ENCODE measurements at places on chromosomes 7 and 10.

DNA sequence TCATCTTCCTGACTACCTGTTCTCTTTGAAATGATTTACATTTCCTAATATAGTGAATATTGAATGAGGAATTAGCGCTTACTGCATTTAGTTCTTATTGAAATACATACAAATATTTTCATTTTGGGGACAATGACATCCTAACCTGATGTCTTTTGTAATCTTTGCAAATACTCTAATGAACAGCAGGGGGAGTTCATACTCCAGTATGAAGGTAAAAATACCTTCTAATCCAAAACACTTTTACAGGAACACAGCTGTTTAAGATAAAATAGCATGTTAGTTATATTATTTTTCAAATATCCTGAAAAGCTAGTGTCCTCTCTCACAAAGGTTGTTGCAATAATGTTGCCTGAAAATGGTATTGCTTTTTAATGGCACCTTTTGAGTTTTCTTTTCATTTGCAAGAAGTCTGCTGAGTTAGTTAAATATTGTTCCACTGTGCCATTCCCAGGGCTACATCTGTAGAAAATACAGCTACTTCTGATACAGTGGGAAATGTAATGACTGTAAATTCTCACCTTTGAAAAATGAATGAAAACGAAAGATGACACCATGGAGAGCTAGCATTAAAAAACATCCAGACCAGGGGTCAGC lies 400.0 kb downstream of the PHF14 start:
- DNase-seq, result no peak

GRCh38 chr7:156892081-156892800 lies 742 bp downstream of the LMBR1 start:
- peak; percentile 76 for DNase-seq

GRCh38 chr10:77392851-77393250 lies 244.8 kb downstream of the KCNMA1 start:
- no peak for DNase-seq

DNA sequence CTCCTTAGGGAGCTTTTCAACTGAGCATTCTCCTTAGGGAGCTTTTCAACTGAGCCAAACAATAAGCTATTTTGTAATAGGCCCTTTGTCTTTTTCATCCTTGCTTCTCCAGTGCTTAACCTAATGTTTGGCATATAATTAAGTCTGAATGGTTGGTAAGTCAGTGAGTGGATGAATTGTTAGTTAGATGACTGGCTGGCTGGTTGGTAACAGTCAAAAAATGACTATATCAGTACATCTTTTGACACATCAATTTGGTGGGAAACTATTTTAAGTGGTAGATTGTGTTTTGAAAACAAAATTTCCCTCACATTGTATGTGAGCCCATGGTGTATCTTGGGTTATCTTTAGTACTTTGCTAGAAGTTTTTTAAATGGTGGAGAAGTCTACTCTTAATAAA lies 16.4 kb downstream of the ING3 start:
- DNase-seq, result no peak

- no peak for DNase-seq
Measured at GRCh38 chr10:24570658-24571426, 152.8 kb downstream of the ARHGAP21 start.

DNA sequence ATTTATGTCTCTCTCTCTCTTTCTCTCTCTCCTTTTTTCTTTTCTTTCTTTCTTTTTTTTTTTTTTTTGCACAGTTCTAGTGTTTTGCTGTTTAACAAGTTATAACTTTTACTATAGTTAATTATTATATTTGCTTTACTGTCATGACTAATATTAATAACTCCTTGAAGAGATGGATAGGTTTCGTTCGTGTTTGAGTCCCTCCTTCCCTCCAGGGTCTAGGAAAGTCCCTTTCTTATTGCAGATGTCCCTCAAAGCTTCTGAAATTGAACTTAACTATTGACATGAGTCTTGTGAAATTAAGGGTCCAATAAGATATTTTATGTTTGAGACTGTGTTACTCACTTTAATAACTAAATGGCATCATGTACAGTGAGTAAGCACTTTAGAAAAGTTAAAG lies 131.4 kb downstream of the PLXDC2 start:
- no peak for DNase-seq

DNA sequence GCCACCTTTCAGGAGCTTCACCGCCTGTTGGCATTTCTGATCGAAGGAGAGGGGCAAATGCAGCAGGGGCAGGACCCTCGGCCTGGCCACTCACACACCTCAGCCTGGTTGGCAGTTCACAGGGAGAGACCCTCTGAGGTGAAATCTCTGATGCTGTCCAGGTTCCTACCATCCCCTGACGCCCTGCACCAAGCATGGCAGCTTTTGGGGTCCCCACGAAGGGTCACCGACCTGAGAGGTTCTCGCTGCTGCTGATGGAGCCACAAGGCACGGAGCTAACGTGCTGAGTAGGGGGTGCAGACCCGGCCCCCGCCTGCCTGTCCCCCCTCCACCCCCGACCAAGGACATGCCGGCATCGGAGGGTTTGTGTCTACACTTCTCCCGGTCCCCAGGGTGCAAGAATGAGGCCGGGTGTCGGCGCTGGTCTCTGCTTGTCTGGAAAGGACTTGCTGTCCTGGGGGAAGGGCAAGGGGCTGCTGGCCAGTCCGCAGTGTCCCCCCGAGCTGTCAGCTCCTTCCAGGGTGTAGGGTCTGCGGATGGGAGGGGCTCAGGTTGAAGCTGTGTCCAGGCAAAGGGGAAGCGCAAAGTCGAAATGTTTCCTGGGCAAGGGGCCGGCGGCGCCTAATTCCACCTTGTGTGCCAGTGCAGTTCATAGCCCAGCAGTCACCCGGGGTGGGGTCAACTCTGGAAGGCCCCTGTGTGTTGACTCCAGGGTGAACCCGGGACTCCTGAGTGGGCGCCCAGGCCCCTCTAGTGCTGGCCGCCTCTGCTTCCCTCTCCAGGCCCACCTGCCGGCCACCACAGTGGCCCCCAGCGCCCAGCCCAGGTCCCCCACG lies 132.6 kb downstream of the DNAJB6 start:
- no peak for DNase-seq

DNA sequence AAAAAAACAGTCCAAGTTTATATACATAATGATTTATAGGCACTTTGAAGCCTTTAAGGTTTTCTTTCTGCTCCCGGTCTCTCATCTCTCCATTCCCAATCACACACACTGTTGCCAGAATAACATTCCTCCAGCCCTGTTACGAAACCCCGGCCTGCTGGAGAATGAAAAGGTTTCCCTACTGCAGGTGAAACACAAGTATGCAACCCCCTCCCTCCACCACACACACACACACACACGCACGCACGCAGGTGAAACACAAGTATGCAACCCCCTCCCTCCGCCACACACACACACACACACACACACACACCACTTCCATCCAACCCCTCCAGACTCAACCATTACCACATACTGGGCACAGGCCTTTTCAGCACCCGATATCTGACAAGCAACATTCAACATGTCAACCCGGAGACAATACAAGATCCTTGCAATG lies 87.5 kb downstream of the PARD3 start:
- no peak for DNase-seq

DNA sequence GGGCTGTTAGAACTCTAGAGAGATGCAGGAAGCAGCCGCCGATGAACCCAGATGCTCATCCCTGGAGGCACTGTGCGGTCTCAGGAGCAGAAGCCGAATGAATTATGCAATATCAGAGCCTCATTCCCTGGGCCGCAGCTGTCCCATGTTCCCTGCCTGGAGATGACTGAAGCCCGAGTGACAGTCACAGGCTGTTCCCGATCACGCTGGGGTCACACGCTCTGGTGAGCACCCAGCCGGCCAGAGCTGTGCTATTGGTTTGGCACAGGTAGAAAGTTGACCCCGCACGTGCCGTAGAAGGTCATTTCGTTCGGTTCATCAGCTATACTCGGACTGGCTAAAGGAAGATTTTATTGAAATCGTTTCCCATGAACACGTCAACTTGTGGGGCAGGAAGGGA lies 140.5 kb upstream of the SH2B2 start:
- no peak for DNase-seq

DNA sequence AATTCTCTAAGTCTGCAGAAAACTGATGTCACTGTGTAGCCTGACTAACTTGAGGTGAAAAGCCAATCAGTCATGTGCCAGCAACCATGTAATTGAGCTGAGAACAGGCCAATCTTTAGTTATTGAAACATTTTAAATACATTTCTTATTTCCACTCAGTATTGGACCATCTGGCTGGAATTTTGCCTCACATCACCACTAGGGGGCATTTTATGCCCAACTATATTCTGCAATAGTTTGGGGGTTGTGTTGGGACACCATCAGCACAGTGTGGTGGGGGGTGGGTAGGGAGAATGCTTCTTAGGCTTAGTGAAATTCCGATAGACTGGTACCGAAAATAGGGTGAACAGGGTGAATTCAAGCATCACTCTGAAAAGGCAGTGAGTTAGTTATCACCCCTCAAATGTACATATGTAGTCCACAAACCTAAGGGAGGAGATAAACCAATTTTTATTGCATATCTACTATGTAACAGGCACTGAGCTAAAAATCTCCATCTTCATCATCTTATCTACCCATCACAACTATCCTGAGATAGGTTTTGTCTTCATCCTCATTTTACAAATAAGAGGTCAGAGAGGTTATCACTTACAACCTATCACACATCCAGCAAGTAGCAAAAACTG lies 17.8 kb downstream of the NPSR1 start:
- peak; percentile 35 for DNase-seq

- DNase-seq, result no peak
Measured at GRCh38 chr10:10903620-10904019, 114.1 kb upstream of the CELF2 start.
